ENCODE measurements at places on chromosomes 5 and 9. TPM values are rescaled to one million over a fixed set of nuclear protein-coding genes. Genes with fewer than 3 reads are reported as not detected.

DEPDC1B gene
- polyA plus RNA-seq = 25.2 TPM

CDH6 gene
- polyA plus RNA-seq = 78.5 TPM

TAF1L gene
- 0.09 TPM for polyA plus RNA-seq

KCNIP1 gene
- 9.9 TPM for polyA plus RNA-seq

SLC1A3 gene
- polyA plus RNA-seq = 4.4 TPM

NEUROG1 gene
- not detected for polyA plus RNA-seq

FBXL7 gene
- 25.7 TPM for polyA plus RNA-seq

PCDHB4 gene
- polyA plus RNA-seq = 2.1 TPM

ECSCR gene
- polyA plus RNA-seq = 30.4 TPM

SLC6A18 gene
- 2.5 TPM for polyA plus RNA-seq

SLC34A3 gene
- polyA plus RNA-seq = 12.1 TPM

PAPPA gene
- 2.8 TPM for polyA plus RNA-seq

ZNF618 gene
- polyA plus RNA-seq = 48.8 TPM

PTGER4 gene
- 10.6 TPM for polyA plus RNA-seq

- DNase-seq = no peak
These were observed 485.2 kb upstream of the KIF2A start for GRCh38 chr5:61820836-61821235.

GRCh38 chr5:139461698-139462097 is 845 bp downstream of the ECSCR start:
- DNase-seq = no peak

DNA sequence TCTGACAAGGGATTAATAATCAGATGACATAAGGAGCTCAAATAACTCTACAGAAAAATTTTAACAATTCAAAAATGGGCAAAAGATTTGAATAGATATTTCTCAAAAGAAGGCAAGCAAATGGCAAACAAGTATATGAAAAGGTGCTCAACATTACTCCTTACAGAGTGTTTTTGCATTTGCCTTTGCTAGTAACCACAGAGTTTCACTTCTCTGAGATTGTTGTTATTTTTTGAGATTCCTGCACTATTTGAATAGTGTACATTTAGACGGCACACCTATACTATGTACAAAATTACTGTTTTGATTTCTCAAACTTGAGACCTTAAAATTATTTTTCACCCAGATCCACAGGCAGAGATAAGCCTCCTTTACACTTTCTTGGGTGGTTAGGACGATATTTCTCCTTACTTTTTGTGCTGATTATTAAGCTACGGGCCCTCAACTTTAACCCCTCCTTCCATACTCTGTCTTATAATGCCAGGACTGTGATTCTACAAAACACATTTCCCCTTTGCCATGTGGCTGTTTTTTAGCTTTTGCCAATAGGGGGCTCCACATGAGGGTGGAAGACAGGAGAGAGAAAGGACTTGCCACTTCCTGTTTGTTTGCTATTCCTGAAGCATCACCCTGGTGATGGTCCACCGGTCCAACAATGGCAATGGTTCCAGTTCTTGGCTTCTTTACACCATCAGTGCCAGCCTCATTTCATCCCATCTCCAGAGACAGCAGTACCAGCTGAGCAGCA is 65.0 kb upstream of the DAP start:
- no peak for DNase-seq

DNA sequence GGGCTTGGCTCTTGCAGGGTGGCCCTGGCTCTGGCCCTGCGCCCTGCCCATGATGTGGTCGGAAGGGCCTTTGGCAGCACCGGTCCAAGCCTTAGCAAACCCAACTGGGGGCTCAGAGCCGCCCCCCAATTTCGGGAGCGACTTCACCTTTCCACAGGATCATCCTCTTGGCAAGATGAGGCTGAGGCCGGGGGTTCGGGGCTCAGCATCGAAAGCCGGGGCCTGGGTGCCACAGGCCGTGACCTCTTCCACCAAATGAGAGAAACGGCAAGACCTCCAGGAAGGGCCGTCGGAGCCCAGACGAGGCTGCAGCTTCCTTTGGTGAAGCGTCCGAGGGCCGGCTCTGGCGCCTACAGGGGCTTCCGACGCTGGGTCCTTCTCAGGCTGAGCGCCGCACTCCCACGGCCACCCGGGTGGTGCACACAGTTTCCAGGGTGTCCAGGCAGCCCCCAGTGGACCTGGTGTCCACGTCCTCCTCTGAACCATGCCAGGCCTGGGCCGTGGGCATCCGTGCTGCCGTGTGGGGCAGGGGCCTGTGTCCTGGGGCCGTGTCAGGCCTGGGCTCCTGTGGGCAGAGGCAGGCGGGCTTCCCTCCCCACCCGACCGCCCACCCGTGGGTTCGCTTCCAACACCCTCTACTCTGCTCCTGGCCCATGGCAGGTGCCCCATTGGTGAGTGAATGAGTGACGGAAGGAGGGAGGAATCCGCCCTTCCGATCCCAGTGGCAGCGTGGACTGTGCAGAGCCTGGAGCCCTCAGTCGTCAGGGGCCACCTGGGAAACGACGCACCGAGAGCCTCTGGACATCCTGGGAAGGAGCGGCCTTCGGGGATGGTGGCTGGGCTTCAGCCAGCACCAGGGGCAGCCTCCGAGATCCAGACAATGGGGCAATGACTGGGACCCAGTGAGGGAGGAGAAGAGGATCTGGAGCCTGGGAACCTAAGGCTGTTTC is 5.2 kb upstream of the AGPAT2 start:
- DNase-seq = no peak

GRCh38 chr5:175494264-175495183 is 16.2 kb downstream of the SFXN1 start:
- no peak for DNase-seq

DNA sequence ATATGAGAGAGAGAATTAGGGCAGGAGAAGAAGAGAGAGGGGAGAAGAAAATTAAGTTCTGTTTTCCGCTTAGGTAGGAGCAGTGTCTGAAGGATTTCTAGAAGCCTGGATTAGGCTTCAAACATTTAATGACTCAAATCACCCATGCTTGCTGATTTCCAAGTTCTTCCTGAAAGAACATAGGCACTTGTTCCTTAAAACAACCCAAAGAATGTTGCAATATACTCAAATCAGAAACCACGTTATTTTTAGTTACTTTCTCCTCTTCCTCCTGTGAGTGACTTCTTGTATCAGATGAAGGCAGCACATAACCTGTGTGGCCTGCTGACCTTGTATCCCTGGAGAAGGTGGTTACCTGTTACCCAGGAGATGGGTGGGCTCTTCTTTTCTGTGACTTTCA is 351.5 kb upstream of the KLF4 start:
- DNase-seq = no peak

DNA sequence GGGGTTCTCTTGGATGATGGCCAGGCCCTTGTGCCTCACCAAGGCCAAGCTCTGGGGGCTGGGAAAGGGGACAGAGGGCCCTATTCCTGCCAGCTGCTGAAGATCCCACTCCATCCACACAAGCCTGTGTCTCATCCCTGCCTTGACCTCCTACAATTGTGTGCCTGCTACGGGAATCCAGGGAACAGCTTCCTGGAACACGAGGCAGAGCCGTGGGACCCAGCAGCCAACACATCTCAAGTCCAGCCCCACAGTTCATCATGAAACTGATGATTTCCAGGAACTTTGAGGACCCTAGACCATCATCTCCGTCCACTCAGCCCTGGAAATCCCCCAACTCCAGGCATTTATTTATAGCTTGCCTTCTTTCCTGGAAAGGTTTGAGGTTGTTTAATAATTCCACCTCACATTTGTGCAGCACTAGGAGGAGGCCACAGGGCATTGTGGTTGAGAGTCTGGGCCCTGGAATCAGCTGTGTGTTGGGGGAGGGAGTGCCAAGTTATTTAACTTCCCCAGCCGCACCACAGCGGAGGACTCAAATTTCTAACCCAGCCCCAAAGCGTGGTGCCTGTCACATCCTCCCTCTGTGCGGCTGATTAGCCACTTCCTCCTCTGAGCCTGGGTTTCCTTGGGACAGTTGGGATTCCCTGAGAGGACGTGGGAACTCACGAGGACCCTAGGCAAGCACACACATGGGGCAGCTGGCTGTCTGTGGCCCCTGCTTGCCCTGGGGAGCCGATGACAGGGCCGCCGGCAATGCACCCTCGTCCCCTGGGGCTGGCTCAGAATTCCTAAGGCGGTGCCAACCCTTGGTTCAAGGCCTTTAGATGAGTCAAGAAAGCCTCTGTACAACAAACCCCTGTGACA is 58.2 kb upstream of the GGTA1 start:
- peak; percentile 91 for DNase-seq

DNA sequence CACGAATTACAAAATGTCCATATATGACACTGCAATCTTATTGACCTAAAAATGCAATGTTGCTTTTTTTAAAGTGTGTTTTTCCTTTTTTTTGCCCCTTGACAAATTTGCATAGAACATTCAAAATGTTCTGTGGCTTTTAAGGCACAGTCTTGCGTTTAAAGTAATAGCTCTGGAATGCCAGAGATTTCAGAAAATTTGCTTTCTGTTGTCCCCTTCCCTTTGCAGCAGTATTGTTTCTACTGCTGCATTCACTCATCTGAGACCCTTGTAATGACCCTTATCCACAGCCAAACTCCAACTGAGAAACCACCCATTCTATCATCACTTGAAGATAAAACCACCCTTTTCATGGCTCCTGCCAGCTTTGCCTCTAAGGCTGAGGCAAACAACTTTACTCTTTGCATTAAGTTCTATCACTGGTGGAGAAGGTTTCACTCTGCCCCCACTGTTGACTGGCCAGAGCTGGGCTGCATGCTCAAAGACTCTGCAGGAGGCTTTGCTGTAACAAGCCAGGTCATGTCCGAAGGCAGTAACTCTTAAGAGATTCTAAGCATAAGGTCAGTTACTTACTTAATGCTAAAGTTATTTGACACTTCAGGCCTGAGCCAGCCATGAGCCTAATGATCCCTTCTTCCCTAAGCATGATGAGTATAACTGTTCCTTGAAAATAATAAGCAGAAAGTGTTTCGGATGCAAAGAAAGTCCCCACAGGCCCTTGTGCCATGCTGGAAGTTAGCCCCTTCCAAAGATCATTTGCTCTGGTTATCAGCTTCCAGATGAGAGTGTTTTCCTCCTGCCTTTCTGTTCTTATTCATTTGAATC is 101.9 kb downstream of the CD180 start:
- no peak for DNase-seq

DNA sequence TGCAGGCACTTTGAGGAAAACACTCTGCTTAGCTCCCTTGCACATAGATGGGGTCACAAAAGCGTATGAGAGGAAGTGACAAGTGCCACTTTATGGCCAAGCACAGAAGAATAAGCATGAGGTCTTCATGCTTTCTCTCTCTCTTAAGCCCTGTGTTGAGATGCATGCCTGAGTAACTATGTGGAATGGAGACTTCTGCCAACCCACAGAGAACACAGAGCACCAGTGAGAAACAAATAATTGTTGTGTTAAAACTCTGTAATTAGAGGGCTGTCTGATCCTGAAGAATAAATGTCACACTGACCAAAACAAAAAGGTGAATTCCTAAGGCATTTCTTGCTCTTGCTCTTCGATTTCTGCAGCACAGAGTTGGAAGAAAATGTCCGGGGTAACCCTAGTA is 488.5 kb downstream of the CTNND2 start:
- no peak for DNase-seq

DNA sequence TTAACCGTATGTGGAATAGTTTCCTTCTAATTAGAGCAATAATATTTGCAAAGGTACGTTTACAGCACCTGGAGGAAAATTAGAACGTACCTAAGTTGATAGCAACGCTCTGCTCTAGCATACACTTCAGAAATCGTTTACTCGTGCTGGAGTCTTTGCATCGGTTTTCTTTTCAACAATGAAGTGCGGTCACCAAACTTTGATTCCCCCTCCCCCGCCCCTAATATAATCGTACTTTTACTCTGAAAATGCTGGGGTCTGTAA is 506 bp downstream of the ADAMTS19 start:
- DNase-seq = no peak

- DNase-seq = no peak
These were observed 254.5 kb upstream of the ANKRD55 start for GRCh38 chr5:56487528-56488115.

GRCh38 chr5:2879701-2880100 is 128.2 kb upstream of the IRX2 start:
- DNase-seq = no peak

- DNase-seq = no peak
These were observed 49.2 kb upstream of the NTRK2 start for GRCh38 chr9:84620338-84620737.

DNA sequence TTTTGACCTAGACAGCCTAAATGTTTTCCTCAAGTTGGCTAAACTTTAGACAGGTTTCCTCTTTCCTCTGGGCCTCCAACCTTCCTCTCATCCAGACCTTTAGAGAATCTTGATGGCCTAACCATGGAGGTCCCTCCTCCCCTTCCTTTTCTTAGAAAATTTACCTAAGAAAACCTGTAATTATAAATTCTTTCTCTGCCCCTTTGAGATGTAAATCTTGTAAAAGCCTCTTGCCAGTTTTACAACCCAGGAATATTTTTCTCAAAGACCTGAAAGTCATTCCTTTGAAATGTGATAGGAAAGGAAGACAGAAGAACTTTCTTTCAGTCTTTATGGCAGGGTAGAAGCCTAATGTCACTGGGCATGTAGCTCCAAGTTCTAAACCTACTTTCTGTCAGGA is 1752.6 kb upstream of the C9orf72 start:
- DNase-seq = no peak

- no peak for DNase-seq
These were observed 352.6 kb downstream of the ADGRV1 start for GRCh38 chr5:90911169-90911568.

DNA sequence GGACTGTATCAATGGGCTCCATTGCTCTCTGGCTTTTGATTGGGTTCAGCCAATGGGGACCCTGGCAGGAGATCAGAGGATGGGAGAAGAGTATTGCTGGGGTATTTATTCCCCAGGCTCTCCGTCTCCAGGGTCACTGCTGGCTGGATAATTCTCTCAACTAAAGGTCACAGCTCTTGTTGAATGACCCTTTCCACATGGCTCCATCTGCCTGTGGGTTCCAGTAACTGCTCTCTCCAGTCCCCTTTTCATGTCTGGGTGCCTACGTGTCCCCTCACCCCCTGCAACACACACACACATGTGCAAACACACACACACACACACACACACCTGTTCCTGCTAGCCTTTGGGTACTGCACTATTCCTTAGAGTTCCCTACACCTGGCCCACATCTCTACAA is 53.9 kb upstream of the RIC1 start:
- DNase-seq = no peak

- no peak for DNase-seq
These were observed 5.0 kb upstream of the RASGRF2 start for GRCh38 chr5:80955082-80955590.

DNA sequence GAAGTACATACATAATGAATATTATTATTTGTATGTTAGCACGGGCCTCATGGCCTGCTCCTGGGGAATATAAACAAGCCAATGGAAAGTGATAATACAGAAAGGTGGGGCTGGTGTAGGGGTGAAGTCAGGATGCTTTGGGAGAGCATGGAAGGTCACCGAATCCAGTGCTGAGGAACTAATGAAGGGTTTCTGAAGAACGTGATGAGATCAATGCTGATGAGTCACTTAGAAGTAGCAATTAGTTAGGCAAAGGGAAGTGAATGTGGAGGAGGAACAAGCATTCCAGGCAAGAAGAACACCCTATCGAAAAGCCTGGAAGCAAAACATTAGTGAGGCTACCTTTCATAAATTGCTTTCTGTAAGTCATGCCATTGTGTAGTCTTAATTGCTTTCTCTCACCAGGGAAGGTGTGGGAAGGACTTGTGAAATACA is 2.1 kb downstream of the ANXA1 start:
- no peak for DNase-seq
